ENCODE measurements at places on chromosomes 3 and 15.

DNA sequence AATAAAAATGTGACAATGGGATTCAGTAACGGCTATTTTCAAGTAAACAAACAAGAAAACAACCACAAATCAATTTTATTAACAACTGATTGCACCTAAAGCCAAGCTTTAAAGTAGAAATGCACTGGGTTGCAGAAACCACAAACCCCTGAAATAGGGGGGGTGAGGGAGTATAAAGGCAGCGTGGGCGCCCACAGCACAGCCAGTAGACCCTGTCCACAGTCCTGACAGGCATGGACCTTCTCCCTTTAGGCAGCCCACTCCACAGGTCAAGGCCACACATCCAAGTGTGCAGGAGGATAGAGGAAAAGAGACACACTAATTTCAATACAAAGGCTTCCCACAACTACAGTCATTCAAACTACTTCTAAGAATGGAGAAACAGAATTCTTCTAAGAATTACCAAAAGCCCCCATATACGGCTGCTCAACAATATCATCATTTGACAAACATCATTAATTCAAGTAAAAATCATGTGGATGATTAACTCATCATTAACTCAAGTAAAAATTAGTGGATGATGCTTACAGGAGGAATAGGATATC, 48.7 kb downstream of the CHSY1 start:
- DNase-seq: no peak

DNA sequence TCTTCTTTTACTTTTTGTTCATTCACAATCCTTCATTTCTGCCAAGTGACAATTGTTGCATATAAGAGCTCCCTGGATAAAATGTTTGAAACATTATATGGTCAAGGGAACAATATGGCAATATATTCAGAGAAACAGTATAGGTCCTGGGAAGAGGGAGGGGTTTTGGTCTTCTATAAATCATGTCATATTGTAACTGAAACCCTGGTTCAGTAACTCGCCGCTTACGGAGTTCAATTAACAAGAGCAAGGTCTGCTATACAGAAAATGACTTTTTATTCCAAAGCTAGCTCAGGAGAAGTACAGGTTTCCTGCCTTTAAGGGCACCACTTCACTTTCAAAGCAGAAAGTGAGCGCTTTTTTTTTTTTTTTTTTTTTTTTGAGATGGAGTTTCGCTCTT, 522.1 kb upstream of the TGFBR2 start:
- no peak for DNase-seq

DNA sequence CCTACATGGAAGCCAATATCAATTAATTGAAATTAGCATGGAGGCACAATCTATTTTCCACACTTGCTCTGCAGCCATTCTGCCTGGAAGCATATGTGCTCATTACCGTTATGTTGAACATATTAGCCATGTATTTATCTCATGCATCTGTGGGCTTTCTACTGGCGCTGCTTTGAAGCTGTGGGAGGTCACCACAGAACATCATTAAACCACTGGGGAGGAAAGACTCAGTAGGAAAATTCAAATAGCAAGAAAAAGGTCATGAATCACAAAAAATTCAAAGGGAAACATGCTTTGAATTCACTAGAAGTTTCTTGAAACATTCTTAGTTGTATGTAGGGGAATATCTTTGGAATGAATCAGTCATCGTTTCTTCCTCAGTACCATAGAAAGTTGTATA, 652.5 kb downstream of the EDEM1 start:
- no peak for DNase-seq

DNA sequence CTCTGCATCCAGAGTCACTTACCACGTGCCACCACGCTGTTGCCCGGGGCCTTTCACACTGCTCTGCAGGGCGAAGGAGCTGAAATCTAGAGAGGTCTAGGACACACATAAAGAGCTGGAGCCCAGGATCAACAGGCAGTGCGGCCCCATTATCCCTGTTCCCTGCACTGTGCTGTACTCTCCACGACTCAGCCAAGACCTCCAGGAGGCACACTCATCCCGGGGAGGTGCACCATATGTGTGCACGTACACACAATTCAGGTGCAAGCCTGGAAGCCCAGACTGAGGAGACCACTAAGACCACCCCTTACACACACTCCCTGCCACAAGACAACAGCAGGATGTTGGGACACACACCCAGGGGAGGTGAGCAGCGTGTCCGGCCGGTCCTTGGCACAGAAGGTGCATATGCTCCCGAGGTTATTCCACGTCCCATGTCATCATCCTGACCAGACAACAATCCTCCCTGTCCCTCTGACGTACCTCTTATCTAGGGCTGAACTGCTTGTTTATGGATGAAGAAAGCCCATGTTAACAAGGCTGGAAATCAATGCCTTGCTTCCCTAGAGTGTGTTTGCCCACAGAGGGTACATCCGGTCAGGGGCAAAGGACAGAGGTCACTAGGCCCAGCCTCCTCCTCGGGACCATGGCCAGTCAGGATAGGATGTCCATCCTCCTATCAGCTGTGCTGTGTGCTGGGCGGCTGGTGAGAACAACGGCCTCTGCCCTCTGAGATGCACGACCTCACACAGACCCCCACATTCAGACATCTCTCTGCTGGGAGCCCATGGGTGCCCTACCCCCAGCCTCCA, 16.1 kb downstream of the KLF15 start:
- no peak for DNase-seq

DNA sequence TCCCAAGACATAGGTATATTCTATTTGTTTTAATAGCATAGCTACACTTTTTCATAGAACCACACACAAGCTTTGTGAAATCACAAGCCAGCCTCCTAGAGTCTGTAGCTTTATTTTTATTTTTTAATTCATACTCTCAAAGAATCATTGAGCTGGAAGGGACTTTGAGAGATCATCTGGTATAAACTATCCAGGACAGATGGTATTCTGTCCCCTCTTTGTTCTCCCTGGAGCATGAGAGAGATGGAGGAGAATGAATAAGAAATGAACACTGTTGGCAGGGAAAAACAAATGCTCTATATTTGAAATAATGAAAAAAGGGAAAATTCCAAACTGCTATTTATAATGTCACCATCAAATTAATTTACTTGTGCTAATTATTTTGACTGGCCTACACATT, 338.7 kb upstream of the IL12A start:
- no peak for DNase-seq

GRCh38 chr3:186931532-186932280, 1.4 kb downstream of the ST6GAL1 start:
- no peak for DNase-seq

DNA sequence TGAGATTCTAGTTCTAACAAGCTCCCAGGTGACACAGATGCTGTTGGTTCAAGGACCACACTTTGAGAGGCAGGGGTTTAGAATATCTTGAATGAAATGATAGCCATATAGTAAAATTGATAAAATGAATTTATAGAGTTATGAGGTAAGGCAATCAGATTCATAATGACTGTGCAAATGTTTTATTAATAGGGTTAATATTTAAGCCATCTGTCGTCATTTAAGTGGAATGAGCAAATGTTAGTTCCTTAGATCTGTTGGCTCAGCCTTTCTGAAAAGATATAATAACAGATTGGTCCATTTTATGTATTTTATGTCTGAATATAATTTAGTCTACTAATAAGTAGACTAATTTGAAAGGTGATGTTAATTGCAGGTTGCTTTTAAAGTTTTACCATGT, 12.9 kb downstream of the REC114 start:
- DNase-seq: no peak

GRCh38 chr3:177781686-177782161, 584.4 kb upstream of the TBL1XR1 start:
- DNase-seq: peak; percentile 91

DNA sequence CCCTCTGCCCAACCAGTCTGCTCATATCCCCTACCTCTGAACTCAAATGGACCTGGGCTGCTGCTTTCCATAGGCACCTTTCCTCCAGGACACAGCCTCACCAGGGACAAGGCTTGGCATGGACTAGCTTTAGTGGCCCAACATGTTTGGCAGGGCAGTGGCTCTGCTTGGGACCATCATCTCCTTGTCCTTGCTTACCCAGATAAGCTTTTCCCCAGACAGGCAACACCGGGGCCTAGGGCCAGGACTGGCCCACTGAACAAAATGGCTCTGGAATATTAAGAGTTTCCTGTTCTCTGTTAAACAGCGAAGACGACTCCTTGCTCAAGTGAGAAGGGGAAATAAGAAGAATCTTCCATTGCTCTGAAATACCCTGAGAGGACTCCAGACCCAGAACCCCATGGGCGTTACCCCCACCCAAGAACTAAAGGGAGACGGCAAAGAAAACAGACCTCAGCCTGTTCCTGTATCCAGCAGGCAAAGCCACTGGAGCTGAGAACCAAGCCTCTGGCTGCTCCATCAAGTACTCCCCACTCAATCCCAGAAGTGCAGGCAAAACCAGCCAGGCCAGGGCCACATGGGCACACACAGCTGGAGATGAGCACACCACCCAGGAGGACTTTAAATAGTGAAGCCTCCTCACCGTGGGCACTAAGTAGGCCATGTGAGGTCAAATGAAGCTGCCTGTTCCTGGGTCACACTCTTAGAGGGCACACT, 45.5 kb downstream of the CTNNB1 start:
- DNase-seq: no peak

GRCh38 chr3:127147291-127147885, 45.5 kb upstream of the PRR23E start:
- DNase-seq: no peak

GRCh38 chr15:67033571-67034044, 31.8 kb upstream of the SMAD3 start:
- no peak for DNase-seq

DNA sequence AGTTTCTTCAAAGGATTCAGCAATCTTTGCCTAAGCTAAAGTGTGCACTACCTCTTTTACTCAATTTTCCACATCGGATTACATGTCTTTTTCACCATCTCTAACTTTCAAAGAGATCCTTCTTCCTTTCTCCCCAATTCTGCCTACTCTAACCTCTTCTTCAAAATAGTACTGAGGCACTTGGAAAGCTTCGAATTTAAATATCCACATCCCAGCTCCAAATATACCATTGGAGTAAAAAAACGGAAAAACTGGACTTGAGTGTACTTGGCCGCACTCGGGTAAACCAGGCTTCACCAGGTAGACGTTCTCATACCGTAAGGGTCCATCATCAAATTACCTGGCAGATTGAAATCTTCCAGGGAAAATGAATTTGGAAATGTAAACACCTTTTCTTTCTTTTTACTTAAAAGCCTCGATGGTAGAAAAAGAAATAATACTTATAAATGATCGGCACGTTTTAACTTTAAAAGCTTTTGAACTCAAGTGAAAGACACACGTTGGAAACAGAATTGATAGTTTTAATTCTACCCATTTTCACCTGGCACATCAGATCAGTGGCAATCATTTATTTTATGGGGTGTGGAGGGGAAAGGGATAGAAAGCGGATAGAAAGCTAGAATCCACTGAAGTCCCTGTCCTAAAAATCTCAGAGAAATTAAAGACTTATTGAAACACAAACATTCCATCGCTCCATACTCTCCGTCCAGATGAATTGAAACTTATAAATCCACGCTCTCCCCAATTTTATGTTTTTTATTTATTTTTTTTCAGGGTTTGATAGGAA, 8.2 kb upstream of the MEIS2 start:
- DNase-seq: no peak

DNA sequence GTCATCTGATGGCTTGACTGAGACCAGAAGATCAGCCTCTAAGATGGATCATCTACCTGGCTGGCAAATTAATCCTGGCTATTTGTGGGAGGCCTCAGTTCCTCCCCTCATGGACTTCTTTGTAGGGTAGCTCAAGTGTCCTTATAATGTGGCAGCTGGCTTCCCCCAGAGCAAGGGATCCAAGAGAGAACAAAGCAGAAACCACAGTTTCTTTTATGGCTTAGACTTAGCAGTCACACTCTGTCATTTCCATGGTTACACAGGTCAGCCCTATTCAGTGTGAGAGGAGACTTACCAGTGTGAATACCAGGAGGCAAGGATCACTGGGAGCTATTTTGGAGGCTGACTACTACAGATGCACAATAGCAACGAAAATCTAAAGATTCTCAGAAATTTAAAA, 15.3 kb upstream of the ARL14 start:
- DNase-seq: no peak

DNA sequence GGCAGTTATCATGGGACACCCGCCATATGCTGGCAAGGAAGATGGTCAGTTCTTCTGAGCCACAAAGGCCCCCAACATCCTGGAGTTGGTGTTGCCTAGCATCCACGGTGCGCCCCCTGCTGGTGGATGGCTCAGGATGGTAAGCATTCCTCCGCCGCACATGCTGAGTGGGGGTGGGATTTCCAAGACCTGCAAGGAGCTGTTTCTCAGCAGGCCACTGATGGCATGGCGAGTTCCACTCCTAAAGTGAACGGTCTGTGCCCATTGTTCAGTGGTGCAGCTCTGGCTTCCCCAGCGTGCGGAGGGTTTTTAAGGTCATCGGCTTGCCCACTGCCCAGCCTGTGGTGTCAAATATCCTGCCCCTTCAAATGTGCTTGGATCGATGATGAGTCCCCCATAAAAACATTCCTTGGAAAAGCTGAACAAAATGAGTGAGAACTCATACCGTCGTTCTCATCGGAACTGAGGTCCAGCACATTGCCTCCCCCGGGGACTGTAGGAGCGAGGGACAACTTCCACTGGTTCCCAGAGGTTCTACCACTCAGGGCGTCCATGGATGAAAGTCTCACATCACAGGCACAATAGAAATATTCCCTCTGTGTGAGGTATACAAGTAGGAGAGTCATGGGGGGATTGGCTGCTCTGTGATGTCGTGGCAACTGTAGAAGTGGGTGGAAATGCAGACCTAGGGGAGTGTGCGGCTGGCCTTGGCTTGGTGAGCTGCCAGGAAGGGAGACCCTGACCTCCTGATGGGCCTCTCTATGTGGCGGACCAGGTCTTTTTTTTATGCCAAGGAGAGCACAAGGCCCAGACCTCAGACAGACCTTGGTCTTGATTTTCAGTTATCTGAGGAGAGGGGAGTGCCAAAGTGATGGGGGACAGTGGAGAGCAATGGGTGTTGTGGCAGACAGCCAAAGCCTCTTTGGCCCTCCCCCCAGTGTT, 102.0 kb downstream of the SNRPN start:
- no peak for DNase-seq

GRCh38 chr15:70827721-70828120, 26.2 kb downstream of the LARP6 start:
- no peak for DNase-seq

DNA sequence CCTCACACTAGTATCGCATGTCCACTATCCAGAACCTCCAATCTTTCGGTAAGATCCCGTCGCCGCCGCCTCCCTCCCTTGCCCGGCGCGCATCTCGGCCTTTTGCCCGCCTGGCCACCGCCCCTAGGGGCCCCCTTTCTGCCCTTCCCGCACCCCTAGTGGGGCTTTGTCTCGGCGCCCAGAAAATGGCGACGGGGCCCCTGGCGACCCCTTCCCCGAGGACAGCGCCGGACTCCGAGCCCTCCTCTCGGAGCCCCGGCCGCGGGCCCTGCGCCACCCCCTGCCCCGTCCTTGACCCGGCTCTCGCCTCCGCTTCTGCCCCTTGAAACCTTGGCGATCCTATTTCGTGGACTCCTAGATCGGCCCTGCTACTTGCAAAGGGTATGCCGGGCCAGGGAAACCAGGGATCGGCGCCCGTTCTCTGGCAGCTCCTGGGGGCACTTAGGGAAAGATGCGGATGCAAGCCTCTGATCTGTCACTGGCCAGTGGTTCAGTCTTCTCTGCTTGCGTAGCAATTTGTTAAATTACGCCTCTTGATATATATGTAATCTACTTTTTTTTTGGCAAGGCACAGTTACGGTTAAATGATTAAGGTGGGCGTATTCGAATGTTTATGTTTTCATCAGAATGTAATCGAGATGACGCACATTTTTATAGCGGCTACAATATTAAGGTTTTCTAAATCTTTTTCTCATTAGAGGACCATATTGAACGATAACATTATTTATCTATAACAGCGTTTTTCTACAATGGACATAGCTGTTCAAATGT, 603 bp downstream of the EIF1B start:
- DNase-seq: no peak

Data from AG09319 (cell line).